ENCODE measurements at places on chromosomes 11 and 22. TPM values are rescaled to one million over a fixed set of nuclear protein-coding genes. Genes with fewer than 3 reads are reported as not detected.

- no peaks in the 10 kb centered on the region for H3K27me3 ChIP-seq
- no peak overlapping the region for H3K4me3 ChIP-seq
- DNase-seq = no peak
- no peaks in the 10 kb centered on the region for H3K36me3 ChIP-seq
- H3K27ac ChIP-seq = no peak overlapping the region
- H3K4me1 ChIP-seq = no peaks in the 10 kb centered on the region
These were observed 56.8 kb downstream of the MTMR2 start for GRCh38 chr11:95867105-95867504.

C22orf42 gene
- total RNA-seq = not detected

POU2AF2 gene
- total RNA-seq = 0.78 TPM

DNA sequence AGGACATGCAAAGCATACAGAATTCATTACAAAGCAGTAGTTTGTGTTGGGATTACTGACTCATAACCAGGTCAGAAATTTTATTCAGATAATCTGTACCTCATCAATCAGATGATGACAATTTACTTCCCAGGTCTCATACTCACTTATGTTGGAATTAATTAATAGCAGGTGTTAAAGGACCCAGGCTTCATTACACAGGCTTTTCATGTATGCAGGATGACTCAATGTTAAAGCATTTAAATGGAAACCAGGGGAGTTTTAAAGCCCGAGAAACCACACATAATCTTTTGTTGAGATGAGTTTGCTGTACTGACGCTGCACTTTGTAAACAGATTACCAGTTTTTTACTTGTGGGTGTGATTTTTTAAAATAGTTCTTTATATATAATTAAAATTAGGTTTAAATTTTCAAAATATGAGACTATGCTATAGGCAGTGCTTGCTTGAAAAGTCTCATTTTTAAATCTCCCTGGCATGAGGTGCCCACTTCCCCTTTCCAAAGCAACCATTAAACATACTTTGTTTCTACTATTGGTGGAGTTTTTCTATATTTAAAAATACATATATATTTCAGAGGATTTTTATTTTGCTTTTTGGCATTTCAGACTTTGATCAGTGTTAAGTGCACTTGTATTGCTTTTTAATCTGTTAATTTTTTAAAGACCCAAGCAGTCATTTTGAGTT, 41.0 kb downstream of the CEP57 start:
- H3K27ac ChIP-seq = no peak overlapping the region
- H3K27me3 ChIP-seq = no peaks in the 10 kb centered on the region
- no peaks in the 10 kb centered on the region for H3K36me3 ChIP-seq

DNA sequence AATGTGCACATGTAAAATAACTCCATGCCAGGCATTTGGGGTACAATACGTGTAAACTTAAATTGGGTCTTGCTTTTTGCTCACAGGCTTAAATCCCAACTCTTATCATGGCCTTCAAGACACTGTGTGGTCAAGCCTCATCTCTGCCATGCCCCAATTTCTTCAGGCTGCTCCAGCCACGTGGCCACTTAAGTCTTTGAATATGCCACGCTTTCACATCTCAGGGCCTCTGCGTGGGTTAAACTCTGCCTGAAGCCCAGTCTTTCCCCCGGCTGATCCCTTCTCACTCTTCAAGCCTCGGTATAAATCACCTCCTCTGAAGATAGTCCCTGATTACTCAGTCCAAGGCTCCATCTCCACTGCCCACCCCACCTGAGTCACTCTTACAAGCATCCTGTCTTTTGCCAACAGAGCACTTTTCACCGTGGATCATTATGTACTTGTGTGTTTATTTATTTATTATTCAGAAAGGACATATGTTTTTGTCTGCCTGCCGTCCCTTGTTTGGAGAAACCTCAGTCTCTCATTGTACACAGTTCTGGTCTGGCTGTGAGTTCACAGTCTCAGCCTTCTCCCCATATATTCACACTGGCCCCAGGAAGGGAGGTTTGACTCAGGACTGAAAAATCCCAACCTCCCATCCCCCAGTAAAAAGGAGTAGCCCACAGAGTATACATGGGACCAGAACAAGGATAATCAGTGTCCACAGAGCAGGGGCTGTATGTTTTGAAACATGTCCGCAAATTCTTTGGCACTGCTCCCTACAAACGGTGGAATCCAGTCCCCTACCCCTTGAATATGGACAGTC, 344.7 kb downstream of the MN1 start:
- no peak overlapping the region for H3K4me3 ChIP-seq
- H3K27ac ChIP-seq = no peak overlapping the region
- DNase-seq = no peak
- no peaks in the 10 kb centered on the region for H3K36me3 ChIP-seq

NAV2 gene
- 32.4 TPM for total RNA-seq

- no peak overlapping the region for H3K4me3 ChIP-seq
- no peak overlapping the region for H3K27ac ChIP-seq
- H3K27me3 ChIP-seq = no peaks in the 10 kb centered on the region
- H3K4me1 ChIP-seq = no peaks in the 10 kb centered on the region
- H3K36me3 ChIP-seq = no peaks in the 10 kb centered on the region
These were observed 437.0 kb downstream of the DYNC2H1 start for GRCh38 chr11:103546236-103546635.

TRIM51 gene
- not detected for total RNA-seq

NTM gene
- 10.8 TPM for total RNA-seq

- no peak overlapping the region for H3K27ac ChIP-seq
- no peak overlapping the region for H3K4me3 ChIP-seq
- peaks cover 8% of the 10 kb centered on the region for H3K4me1 ChIP-seq
These were observed 49.7 kb downstream of the CYTH4 start for GRCh38 chr22:37331856-37332536.

- H3K4me3 ChIP-seq = no peak overlapping the region
- no peaks in the 10 kb centered on the region for H3K4me1 ChIP-seq
- DNase-seq = no peak
- no peaks in the 10 kb centered on the region for H3K27me3 ChIP-seq
These were observed 142.8 kb upstream of the PLET1 start for GRCh38 chr11:112403432-112403831.

DNA sequence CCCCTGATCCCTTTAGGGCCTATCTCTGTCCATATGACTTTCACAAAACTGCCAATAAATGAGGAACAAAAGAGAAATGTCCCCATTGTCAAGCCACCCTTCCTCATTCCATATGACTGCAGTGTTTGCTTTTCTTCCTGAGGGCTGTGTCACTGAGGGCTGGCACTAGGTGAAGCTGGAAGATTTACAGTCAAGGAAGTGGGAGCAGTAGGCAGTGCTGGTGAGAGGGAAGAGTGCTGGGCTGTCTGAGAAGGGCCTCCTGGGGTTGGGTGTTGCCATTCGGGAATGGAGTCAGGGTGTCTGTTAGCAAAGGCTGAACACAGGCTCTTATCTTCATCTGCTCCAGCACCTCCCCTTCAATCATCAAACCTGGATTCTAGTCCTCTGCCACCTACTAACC, 30.9 kb downstream of the INSC start:
- no peak overlapping the region for H3K4me3 ChIP-seq
- peak overlapping the region; percentile 87 for H3K27ac ChIP-seq
- H3K4me1 ChIP-seq = peaks cover 2% of the 10 kb centered on the region
- H3K27me3 ChIP-seq = no peaks in the 10 kb centered on the region

GRCh38 chr22:50530877-50531545, 1.2 kb upstream of the TYMP start:
- H3K27ac ChIP-seq = peak overlapping the region; percentile 85
- peaks cover 68% of the 10 kb centered on the region for H3K4me1 ChIP-seq
- peaks cover 3% of the 10 kb centered on the region for H3K27me3 ChIP-seq

- H3K4me1 ChIP-seq = no peaks in the 10 kb centered on the region
- H3K27me3 ChIP-seq = no peaks in the 10 kb centered on the region
- H3K4me3 ChIP-seq = no peak overlapping the region
- DNase-seq = no peak
- no peak overlapping the region for H3K27ac ChIP-seq
These were observed 46.2 kb downstream of the ATXN10 start for GRCh38 chr22:45717789-45718188.

DNA sequence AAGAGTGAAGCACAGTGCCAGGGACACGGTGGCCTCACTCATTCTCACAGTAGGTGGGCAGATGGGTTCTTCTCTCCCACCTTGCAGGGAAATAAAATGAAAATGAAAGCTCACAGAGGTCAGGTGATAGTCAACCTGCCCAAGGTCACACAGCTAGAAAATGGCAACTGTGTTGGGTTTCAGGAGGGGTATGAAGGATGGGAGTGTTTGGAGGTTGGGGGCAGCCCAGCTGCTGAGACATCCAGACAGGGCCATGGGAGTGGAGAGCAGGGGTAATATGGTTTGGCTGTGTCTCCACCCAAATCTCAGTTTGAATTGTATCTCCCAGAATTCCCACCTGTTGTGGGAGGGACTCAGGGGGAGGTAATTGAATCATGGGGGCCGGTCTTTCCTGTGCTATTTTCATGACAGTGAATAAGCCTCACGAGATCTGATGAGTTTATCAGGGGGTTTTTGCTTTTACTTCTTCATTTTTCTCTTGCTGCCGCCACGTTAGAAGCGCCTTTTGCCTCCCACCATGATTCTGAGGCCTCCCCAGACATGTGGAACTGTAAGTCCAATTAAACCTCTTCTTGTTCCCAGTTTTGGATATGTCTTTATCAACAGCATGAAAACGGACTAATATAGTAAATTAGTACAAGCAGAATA, 247.0 kb downstream of the TENM4 start:
- H3K4me3 ChIP-seq = no peak overlapping the region
- no peaks in the 10 kb centered on the region for H3K27me3 ChIP-seq
- H3K36me3 ChIP-seq = no peaks in the 10 kb centered on the region
- no peaks in the 10 kb centered on the region for H3K4me1 ChIP-seq

DNA sequence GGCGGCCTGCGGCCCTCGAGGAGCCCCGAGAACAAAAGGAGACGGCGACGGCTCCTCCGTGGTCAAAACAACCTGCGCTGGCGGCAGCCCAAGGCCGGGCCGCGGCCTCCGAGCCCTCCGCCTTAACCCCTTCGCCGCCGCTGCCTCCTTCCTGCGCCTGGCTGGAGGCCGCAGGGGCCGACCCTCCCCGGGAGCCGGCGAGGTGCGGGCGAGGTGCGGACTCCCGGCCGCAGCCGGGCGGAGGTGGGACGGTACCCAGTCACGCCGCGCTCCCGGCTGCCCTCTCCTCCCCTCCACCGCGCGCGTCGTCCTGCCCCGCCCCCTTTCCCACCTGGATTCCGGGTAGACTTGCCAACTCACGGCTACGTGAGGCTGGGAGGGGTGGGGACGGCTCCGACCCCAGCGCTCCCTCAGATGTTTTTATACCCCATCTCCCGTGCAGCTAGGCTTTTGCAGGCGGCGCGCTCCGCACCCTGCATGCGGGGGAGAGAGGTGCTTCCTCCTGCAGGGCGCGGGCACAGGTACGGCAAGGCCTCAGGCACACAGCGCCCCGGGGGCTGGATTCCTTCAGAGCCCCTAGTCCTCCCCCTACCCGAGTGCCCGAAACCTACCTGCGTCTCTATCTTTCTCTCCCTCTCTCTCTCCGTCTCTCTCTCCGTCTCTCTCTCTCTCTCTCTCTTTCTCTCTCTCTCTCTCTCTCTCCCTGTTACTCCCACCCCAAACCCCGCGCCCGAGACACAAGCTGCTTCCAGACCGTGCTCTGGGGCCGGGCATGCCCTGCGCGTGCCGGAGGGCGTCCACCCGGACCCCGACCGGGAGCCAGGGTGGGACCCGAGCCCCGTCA, 2.0 kb downstream of the PDGFB start:
- no peaks in the 10 kb centered on the region for H3K36me3 ChIP-seq
- no peak for DNase-seq
- H3K27me3 ChIP-seq = peaks cover 5% of the 10 kb centered on the region

- no peaks in the 10 kb centered on the region for H3K4me1 ChIP-seq
- H3K27me3 ChIP-seq = no peaks in the 10 kb centered on the region
- no peak for DNase-seq
- H3K36me3 ChIP-seq = peaks cover 17% of the 10 kb centered on the region
These were observed 35.1 kb upstream of the KRTAP5-7 start for GRCh38 chr11:71491940-71492339.

- no peak overlapping the region for H3K27ac ChIP-seq
- no peak overlapping the region for H3K4me3 ChIP-seq
- H3K36me3 ChIP-seq = no peaks in the 10 kb centered on the region
- no peak for DNase-seq
- no peaks in the 10 kb centered on the region for H3K4me1 ChIP-seq
These were observed 38.5 kb upstream of the SPON1 start for GRCh38 chr11:13923716-13924650.

GRCh38 chr22:30283342-30283741, 6.0 kb downstream of the CASTOR1 start:
- H3K27me3 ChIP-seq = no peaks in the 10 kb centered on the region
- H3K36me3 ChIP-seq = no peaks in the 10 kb centered on the region
- no peak overlapping the region for H3K27ac ChIP-seq
- DNase-seq = no peak

DNA sequence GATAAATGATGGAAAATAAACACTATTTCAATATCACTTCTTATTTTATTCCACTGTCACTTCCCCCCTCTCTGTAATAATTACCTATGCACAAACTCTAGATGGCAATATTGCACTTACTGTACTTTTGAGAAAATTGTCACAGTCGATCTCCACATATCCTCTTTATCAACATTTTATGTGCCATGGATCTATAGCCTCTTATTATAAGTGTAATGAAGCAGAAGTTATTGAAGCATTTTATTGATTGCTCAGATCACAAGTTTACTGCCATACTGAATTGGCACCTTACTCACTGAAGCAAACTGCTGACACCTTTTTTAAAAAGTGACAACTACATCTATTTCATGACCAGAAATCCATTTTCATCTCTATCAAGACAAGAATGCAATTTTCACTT, 133.4 kb downstream of the DCDC1 start:
- H3K36me3 ChIP-seq = no peaks in the 10 kb centered on the region
- no peaks in the 10 kb centered on the region for H3K27me3 ChIP-seq
- H3K4me3 ChIP-seq = no peak overlapping the region

DNA sequence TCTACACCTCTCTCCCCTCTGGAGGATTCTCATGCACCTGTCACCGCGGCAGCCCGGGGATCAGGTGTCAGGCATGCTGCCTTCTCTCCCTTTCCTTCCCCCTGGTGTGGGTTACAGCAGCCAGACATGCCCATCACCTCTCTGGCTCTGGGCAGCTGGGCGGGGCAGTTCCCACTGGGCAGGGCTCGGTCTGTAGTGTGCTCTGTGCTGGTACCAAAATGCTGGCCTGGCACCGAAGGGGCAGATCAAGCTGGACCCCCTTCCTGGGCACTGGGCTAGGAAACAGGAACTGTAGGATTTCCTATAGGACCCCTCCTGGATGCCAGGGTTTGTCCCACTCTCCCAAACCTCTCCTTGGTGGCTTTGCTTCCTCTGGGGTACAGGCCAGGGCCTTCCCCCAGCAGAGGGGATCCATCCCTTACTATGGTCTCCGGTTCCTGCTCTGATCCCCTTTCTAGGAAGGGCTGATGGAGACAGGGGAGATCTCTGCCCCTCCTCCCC, 821 bp downstream of the GAL3ST1 start:
- H3K36me3 ChIP-seq = peaks cover 35% of the 10 kb centered on the region
- H3K27ac ChIP-seq = peak overlapping the region; percentile 83
- no peak for DNase-seq

- no peaks in the 10 kb centered on the region for H3K36me3 ChIP-seq
- no peaks in the 10 kb centered on the region for H3K27me3 ChIP-seq
- peaks cover 57% of the 10 kb centered on the region for H3K4me1 ChIP-seq
These were observed 1.8 kb downstream of the C11orf54 start for GRCh38 chr11:93743291-93743690.

IGLL1 gene
- total RNA-seq = not detected

- no peaks in the 10 kb centered on the region for H3K4me1 ChIP-seq
- H3K27me3 ChIP-seq = no peaks in the 10 kb centered on the region
- DNase-seq = no peak
- H3K27ac ChIP-seq = peak overlapping the region; percentile 87
These were observed 1.8 kb downstream of the BSCL2 start for GRCh38 chr11:62705413-62705812.

GRCh38 chr11:131864228-131864627, 493.8 kb downstream of the NTM start:
- no peak overlapping the region for H3K4me3 ChIP-seq
- H3K4me1 ChIP-seq = no peaks in the 10 kb centered on the region
- H3K36me3 ChIP-seq = no peaks in the 10 kb centered on the region
- no peak overlapping the region for H3K27ac ChIP-seq
- no peaks in the 10 kb centered on the region for H3K27me3 ChIP-seq
